ENCODE measurements at places on chromosomes 1 and 21.

DNA sequence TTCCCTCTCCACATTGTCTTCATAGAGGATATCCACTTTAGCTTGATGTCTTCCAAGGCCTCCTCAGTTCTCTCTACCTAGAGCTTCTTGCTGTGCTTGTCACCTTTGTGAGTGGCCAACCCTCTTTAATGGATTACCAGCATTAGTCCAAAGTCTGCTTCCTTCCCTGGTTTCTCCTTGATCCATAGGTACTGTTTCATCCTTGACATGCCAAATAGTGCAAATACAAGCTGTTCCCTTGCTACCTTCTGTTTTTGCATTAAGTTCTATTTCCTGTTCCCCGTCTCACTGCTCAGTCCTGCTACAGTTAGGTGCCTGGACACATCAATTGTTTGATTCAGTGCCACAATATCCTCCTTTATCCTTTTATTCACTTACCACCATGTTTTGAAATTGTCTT lies 19.2 kb downstream of the MAST2 start:
- no peak for DNase-seq

DNA sequence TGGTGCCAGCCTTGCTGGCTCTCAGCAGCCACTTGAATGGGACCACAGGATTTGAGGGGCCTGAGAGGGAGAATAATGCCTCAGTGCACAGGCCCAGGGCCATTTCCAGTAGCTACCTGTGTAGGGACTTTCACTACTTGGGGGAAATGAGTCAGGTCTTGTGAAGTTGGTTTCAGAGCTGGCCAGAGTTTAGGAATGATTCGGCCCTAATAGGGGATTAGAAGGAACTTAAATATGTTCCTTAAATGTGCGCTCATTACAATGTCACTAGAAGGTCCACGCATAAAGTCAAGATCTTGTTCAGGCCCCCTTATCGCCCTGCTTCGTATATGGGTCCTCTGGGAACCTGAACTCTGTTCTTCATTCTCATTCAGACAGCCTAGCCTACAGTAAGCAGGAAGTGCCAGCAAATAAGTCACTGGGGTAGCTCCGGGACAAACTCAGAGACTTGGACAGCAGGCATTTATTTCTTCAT lies 5.6 kb upstream of the AKR1A1 start:
- DNase-seq, result no peak

- no peak for DNase-seq
Measured at GRCh38 chr1:64875606-64876005, 90.7 kb downstream of the JAK1 start.

GRCh38 chr1:203311368-203312301 lies 6.3 kb downstream of the BTG2 start:
- no peak for DNase-seq

DNA sequence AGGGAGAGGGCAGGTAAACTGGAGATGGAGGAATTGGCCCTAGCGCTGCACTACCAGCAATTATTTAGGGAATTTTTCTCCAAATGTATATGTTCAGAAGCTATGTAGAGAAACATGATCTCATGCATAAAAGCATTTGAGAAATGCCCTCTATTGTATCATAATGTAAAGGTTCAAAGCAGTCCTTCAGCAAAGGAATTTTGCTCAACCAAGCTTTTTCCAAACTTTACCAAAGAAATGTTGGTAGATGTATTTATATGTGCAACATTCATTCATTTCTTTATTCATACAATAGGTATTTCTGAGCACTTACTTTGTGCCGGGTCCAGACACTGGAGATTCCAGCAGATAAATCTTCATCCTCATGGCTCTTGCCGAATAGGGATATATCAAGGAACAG lies 64.4 kb downstream of the XCL1 start:
- no peak for DNase-seq

DNA sequence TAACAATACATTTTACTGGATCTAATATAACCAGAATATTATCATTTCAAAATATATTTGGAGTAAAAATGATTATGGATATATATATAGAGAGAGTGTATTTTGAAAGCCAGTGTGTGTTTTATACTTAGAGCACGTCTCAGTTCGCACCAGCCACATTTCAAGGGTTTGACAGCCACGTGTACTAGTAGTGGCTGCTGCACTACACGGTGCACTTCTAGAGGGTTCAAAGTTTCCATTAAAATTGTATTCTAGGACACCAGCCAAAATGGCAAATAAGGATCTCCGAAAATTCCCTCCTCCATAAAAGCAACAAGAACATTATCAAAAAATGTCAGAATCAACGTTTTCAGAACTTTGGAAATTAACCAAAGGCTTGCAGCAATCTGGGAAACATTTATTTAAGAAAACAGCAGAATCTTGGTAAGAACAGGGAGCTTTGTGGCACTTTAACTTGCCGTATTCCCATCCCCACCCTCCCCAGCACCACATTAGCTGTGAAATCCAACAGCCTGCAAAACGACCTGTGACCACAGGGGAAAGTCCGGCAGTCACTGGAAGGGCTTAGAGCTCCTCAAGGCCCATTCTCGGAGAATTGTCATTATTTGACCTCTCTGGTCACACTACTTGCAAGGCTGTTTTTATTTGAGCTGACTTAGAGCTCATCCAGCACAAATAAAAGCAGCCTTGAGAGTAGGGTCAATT lies 33.5 kb upstream of the MRPS6 start:
- DNase-seq, result no peak

DNA sequence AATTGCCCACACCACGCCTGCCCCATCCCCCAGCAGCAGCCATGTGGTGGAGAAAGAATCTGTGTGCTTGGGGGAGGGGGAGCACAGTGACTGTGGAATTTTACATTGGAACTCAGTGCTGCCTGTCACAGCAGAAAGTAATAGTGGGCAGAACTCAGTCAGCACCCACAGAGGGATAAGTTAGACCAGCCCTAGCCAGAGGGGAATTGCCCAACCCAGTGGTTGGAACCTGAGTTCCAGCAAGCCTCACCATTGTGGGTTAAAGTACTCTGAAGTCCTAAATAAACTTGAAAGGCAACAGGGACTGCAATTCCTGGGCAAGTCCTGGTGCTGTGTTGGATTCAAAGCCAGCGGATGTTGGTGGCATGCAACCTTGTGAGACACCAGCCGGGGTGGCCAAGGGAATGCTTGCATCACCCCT lies 88.8 kb downstream of the MRPL39 start:
- no peak for DNase-seq

DNA sequence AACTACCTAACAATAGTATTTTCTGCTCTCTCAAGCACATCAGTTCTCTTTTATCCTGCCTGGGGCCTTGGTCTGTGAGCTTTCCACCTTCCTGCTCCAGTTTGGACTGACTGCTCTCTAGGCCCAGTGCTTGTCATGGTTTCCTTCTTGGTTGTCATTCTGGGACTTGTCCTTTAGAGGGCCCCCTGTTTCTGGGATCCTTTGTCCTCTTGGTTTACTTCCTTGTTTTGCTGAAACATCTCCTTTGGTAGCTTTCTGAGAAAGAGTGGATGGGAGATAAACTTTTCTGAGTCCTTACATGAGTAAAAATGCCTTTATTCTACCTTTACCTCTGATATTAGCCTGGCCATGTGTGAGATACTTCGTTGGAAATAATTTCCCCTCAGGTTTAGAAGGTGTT lies 4.7 kb downstream of the SLC1A7 start:
- DNase-seq, result no peak

Measured in HS-27A (cell line).